ENCODE measurements at places on chromosomes 4 and X.

GRCh38 chr4:168536448-168536847, 39.6 kb downstream of the PALLD start:
- no peak for DNase-seq

DNA sequence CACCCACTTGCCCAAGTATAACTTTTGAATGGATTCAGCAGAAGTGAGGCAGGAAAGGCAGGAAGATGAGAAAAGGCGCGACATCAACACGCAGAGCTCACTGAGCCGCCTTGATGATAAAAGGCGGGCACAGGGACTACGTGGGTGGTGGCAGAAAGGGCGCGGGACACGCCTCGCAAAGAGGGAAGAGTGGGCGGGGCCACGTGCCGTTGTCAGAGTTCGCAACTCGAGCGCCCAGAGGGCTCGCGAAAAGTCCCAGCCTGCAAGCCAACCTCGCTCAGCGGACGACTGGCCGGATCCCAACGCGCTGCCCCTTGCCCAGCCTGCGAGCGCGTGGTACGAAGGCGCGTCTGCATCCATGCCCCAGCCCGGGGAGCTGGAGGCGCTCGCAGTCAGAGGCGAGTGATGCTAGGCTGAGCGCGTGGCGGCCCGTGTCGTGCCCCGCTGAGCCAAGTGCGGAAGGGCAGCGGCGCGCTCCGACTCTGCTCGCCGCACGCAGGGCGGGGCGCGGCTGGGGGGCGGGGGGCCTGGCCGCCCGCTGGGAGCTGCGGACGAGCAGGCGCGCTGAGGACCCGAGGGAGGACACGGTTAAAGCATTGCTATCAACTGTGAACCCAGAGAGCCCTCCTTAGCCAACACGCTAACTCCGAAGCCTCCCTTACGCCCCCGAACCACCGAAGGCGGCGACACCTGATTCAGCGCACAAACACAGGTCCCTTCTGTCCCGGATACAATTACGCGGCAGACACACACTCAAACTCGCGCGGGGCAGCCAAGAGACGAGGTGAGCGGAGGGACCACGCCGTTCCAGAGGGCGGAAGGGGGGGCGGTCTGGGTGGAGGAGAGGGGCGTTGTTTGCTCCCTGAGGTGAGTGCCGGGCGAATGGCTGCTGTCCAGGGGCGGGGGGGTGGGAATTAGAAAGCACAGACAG, at the start of gene UGT8:
Gene UGT8 (plus strand): TSS at position 617 of the 931 bp plus-strand sequence. CDS start 24,074 bp downstream, outside the sequence.
- peak; percentile 28 for DNase-seq

DNA sequence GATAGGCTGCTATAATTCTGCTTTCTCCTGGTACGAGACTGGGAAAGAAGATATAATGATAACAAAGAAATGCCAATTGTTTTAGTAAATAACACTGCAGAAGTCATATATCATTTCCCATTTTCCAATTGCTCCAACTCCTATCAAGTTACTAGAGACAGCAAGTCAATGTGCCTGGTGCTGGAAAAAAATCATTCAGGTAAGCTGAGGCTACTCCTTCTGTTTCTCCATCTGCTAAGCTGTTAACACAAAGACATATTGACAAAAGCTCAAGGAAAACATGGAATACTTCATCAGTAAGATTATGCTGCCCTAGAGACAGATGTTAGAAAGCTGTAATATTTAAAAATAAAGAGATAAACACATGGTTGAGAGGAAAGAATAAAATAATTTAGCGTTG, 10.0 kb downstream of the NAA11 start:
- no peak for DNase-seq

DNA sequence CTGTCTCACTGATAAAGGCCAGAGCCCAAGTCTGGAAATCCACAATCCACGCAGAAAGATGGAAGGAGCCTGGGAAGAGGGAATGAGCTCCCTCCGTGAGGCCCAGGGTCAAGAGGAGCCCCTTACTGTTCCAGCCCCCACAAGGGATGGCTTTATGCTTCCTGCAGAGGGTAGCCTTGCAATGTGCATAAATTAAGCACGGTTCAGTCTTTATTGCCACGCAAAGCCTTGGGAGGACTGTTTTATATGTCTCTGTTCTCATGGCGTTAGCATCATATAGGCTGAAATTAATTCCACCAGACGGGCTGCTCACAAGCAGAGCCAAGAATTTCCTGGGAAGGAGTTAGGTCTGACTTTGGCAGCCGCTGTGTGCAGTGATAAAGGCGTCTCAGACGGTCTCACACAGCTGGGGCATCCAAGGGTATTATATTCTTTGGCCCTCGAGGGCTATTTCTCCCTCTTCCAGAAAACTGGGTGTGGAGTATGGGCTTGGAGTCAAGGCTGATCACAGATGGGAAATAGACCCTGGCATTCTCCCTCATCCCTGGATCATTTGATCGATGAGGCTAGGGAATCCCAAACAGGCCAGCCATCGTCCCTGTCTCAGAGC, 38.5 kb downstream of the CYTL1 start:
- no peak for DNase-seq

GRCh38 chrX:133697656-133698055, 282.4 kb upstream of the GPC4 start:
- no peak for DNase-seq

DNA sequence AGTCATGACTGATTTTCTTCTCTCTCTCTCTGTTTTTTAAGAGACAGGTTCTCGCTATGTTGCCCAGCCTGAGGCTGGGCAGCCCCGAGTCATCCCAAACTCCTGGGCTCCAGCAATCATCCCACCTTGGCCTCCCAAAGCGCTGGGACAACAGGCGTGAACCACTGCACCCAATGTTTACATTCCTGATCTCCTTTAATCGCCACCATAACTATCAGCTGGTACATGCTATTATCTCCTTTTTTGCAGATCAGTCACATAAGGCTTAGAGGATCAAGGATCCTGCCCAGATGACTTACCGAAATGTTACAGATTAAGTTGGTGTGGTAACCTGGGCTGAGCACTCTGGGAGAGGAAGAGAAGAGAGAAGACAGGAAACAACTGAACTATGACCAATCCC, 1.5 kb upstream of the USP46 start:
- DNase-seq, result no peak

- no peak for DNase-seq
Measured at GRCh38 chr4:47462799-47463234, 685 bp downstream of the COMMD8 start.

DNA sequence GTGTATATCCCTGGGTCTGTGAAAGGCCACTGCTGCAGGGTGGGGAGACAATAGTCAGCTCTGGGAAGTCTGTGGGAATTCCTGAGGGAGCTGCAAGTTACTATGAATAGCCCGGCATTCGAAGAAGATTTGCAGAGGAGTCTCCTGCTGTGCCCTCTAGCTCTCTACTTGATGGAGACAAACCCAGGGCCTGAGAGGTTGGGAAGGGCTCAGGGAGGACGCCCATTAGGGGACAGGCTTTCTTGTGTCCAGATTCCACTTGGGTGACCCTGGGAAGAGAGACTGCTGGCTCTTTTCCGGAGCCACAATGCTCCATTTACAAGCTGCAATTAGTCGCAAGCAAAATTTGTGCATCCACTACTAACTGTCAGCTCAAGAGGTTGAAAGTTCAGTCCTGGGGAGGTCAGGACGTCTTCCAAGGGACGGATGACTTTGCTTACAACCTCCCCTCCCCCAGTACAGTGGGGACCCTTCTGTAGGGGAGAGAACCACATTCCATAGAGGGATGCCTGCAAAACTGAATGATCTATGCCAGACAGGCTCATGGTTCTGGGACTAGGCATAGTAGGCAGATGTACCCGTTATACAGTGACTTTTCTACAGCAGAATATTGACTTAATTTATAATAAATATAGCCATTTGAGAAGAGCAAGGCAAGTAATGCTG, 48.2 kb upstream of the PHOX2B start:
- no peak for DNase-seq

DNA sequence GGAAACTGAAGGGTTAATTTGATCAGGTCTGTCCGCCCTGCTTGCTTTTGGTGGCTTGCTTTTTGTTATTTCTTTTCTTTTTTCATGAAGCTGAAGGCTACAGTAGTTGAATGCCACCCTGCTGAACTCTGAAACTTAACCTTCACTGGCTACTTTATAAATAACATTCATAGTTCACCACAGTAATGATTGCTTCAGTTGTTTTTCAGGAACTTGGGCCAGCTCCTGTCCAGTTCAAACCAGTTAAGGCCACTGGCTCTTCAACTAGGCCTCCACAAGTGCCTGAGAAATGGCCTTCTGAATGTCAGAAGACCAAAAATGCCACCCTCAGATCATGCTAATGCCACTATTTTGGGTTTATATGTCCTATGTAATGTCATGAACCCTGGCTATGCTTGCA, 7.7 kb upstream of the ASB9 start:
- DNase-seq, result no peak

GRCh38 chr4:82423245-82424054, 6.8 kb downstream of the HNRNPDL start:
- no peak for DNase-seq

- DNase-seq, result peak; percentile 6
Measured at GRCh38 chrX:104370089-104370488, 115.4 kb upstream of the ESX1 start.

- peak; percentile 7 for DNase-seq
Measured at GRCh38 chrX:109475174-109475891, 6.6 kb downstream of the GUCY2F start.

DNA sequence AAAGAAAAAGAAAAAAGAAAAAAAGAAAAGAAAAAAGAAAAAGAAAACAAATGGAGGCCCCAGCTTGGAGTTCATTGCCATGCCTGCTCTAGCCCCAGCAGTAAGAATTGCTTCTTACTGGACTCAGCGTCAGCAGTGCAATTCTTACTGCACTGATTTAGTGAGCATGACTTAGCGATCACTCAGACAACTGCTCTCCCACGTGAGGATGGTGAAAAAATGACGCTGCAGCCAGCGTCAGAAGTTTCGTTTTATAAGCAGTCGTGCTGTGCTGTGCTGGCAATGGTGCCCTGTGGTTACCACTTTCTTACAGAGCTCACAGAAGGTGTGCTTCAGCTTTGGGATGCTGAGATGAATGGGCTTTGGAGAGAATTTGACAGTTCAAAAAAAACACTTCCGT, 68.3 kb upstream of the DDX3X start:
- DNase-seq, result no peak

DNA sequence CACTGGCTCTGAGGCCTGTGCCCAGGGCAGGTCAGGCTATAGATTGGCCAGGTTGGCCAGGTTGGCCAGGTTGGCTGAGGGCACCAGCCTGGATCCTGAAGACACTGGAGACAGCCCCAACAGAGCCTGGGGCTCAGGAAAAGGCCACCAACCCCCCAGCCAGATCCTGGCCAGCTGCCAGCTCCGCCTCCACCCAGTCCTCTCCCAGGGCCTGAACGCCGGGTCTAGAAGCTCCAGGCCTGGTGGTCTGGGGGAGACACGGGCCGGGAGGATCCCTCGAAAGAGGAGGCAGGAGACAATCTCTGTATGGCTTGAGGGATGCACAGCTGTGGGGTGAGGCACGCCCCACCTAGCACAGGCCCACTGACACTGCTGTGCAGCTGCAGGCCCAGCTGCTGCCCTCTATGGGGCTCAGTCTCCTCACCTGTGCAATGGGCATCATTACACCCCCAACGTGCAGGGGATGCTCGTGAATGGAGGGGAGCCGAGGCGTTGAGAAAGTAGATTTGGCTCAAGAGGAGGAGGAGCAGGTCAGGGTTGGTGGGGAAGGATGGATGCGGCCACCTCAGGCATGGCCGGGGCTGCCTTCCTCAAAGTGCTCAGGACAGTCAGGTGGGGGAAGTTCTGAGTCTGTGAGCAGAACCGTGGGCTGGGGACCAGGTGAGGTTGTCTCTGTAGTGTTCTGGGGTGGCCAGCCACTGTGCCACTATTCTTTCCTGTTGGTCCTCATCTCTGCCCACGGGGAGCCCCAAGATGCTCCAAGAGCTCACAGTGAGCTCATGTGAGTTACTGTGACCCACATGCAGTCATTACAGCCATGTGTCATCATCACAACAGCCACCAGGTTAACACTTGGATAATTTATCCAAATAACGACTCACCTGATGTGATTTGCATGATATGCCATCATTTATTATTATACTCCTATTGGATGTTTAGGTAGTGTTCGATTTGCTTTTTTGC, 10.8 kb upstream of the GAGE10 start:
- DNase-seq, result no peak

GRCh38 chr4:55549888-55550287, 3.2 kb upstream of the CLOCK start:
- DNase-seq, result no peak

GRCh38 chr4:42348692-42349091, 48.6 kb upstream of the SHISA3 start:
- DNase-seq, result no peak

DNA sequence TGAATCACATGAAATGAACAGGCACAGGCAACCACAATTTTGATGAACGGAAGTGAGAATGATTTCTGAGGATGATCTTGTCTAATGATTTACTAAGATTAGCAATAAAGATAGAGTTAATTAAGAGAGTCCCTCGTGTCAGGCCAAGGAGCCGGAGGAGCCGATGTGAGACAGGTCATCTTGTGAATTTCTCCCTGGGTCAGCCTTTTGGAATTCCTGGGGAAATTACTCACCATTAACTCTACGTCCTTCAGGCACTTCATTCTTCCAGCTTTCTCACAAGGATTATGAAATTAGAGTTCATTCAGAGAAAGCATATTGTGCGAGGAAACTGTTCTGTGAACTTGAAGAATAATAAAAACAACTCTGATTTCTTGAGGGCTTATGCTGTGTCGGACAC, 86.7 kb downstream of the PSAPL1 start:
- no peak for DNase-seq

DNA sequence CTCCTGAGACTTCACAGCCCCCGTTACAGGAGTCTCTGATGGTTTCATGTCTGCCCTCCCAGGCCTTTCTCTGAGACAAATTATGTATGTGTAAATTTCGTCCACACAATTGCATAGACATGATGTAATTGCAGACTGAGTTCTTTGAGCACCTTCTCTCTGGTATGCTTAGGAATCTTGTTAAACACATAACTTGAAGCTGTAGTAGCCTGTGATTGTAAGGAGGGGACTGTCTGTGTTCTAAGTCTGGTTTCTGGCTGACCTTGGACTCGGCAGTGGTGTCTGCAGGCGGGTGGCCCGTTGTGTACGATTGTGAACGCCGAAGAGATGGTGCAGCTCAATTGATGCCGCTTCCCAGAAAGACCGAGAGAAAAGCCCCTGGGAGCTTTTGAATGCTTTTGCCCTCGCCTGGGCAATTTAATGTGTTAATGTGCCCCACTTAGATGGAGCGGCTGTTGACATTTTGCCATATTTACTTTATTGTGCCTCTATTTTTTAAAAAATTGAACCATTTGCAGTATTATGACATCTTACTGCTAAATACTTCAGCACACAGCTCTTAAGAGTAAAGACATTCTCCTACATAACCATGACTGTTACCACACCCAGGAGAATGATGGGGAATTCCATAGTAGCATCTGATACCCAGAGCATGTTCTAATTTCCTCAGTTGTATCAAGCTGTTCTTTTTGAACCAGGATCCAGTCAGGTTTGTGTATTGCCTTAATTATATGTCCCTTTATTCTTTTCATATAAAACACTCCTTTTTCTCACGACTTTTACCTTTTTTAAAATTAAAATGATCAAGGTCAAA, 58.4 kb upstream of the TADA2B start:
- DNase-seq, result no peak
